ENCODE measurements at places on chromosomes 11 and 22.

GRCh38 chr22:37623075-37624016 is 14.7 kb downstream of the GGA1 start:
- no peak for DNase-seq

DNA sequence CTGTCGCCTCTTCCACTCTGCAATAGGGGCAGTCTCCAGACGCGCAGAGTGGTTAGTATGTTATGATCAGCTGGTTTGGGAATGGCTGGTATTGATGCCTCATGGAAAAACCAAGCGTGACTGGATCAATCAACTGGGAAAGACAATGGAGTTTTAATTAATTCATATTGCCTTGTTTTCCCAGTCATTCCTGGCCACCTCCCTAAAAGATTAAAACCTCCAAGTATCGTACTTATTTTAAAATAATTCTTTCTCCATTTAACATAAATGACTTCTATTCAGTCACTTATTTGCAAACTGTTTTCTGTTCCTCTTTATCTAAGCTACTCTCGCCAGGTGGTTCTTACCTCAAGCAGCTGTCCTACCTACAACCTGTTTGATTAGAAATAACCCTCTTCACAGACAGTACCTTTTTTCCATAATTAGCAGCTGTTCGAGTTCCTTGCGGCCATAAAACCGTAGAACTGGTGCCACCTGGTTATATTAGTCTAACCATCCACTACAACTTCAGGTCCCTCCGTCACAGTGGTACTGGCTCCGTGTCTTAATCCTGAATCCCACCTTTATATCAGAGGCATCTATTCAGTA is 898 bp downstream of the ZNF215 start:
- DNase-seq: no peak

GRCh38 chr11:66937193-66937733 is 20.9 kb downstream of the PC start:
- peak; percentile 40 for DNase-seq

- no peak for DNase-seq
Observed at GRCh38 chr11:129595038-129595962, 219.7 kb downstream of the BARX2 start.

DNA sequence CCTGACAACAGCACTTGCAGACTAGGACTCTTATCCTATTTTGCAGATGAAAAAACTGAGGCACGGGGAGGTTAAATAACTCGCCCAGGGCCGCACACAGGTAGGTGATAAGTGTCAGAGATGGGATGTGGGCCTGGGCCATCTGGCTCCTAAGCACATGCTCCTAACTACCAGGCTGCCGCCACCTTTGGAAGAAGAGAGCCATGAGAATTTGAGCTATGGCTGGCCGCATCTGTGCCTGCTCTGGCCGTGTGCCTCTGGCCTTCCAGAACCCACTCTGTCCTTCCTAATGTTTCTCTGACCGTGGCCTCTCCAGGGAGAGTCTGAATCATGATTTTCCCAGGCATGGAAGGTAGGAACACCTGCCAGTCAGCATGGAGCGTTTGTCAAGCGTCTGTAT is 15.3 kb upstream of the IL2RB start:
- DNase-seq: no peak

- peak; percentile 64 for DNase-seq
Observed at GRCh38 chr11:63892228-63892627, 24.7 kb downstream of the RCOR2 start.

GRCh38 chr11:17238377-17238776 is 30.6 kb upstream of the PIK3C2A start:
- DNase-seq: no peak

GRCh38 chr11:80282643-80283042 is 841.8 kb upstream of the TENM4 start:
- DNase-seq: no peak

DNA sequence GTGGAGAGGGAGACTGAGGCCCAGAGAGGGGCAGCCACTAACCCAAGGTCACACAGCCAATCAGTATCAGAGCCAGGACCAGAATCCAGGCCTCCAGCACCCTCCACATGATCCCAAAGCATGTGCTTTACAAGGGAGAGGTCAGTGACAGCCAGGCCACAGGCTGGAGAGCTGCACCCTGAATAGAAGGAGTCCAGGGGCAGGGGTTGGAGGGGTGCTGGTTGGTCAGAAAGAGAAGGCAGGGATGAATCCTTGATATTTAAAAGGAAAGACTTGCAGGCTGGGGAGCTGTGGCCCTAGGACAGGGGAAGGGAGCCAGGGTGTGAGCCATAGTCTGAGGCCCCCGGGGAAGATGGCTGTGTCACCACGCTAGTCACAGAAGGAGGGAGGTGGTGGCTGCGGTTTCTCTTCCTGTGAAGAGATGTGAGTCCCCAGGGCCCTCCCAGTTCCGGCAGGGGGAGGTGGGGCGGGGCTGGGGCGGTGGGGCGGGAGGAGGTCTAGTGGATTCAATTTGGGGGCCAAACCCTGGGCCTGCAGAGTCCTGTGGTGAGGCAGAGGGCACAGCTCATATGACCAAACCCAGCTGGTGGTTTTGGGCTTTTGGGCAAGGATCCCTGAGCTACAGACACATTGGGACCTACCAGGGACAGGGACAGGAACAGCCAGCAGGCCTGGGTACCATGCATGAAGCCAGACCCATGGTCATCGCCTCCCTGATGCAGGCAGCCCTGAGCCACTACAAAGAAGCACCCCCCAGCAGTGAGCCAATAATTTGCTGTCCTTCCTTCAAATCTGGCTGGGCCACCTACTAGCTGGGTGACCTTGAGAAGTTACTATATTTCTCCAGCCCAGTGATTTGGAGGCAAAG is 14.0 kb downstream of the RAC2 start:
- DNase-seq: peak; percentile 39

DNA sequence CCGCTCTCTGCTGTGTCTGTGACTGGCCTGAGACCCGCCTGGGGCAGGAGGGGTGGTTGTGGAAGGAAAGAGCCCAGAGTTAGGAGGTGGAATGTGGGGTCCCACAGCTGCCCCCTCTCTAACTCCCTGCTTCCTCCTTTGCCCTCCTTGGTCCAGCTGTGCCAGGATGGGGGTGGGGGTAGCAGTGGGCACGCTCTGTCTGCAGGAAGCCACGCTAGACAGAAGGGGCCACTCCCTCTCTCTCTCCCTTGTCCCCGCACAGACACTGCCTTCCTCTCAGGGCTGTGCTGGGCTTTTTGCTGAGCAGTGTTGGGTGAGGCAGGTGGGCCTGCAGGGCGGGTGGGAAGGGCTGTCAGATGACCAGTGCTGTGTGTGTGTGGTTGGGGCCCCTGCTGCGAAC is 2.0 kb upstream of the SOX10 start:
- no peak for DNase-seq

GRCh38 chr11:119087123-119087522 is 2.4 kb downstream of the HMBS start:
- no peak for DNase-seq

DNA sequence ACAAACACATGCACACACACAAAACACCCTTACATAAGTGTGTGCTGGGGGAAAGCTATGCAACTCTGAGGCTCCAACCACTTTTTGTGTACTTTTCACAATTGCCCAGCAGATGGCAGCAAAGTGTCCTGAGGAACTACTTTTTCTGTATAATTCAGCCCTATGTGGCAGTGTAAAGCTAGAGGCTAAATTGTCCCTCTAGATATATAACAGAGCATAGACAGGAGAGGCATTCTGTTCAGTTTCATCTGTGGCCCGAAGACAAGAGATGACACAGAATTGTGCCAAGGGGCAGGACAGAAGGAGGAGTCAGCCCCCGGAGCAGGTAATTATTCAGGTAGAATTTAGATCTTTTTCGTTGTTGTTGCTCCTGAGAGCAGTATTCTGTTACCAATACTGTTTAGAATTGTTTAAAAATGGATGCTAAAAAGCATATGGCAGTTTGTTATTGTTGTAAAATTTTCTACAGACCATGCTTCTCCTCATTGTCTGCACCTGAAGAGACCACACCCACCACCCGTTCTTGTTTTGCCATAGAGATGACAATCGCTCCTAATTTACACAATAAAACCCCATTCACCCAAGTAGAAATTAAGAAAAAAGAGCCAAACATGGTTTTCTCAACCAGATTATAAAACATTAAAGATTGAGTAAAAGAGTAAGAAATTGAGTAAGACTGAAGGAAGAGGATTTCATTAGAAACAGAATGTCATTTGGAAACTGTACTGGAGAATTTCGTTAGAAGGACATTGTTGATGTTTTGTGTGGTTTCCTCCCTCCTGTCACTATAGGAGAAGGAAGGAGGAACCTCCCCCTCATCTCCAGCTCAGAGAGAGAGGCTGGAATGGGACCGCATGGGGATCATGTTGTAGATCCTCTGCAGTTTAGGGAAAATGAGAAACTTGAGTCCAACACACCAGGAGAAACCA is 14.5 kb upstream of the MS4A7 start:
- DNase-seq: peak; percentile 34

- DNase-seq: no peak
Observed at GRCh38 chr11:118663902-118664301, 15.5 kb downstream of the TREH start.

DNA sequence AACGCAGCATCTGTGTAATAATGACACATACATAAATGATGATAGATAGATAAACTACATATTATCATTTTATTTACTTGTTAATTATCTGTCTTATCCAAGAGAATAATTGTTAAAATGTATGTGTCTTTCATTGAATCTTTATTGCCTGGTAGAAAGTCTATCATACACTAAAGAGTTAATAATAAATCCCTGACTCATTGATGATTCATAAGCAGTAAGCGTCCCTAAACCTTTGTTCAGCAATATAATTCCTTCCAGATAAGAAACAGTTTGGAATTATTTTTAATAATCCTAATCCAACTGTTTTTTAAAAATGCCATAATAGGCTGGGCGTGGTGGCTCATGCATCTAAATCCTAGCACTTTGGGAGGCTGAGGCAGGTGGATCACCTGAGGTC is 655.6 kb upstream of the CNTN5 start:
- no peak for DNase-seq

DNA sequence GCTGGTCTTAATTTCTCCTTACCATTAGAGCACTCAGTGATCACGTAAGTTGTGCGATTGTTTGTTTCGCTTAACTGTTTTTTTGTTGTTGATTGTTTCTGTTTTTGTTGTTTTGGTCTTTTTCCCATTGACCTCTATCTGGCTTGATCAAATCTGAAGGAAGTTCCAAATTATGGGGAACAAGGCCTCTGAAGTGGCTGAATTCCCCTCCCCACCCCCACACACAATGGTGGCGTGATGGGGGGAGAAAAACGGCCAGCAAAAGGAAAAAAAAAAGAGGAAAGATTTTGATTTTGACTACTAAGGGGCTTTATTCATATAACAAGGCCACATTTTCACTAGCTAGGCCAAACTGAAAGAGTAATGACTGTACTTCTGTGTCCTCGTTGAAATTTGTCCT is 53.6 kb downstream of the OSBPL5 start:
- DNase-seq: no peak

DNA sequence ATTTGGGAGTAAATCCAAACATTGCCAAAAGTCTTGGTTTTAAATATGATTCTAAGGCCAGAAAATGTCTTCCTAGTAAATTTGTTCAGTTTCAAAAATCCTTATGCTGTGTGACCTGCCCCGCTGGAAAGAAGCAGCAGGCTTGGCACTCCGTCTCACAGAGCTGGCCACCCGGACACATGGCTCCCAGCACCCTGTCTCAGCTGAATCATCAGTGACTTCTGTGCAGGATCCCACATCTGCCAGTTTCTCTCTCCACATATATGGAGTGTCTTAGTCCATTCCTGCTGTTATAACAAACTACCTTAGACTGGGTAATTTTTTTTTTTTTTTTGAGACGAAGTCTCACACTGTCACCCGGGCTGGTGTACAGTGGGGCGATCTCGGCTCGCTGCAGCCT is 356.7 kb downstream of the TBC1D22A start:
- no peak for DNase-seq

DNA sequence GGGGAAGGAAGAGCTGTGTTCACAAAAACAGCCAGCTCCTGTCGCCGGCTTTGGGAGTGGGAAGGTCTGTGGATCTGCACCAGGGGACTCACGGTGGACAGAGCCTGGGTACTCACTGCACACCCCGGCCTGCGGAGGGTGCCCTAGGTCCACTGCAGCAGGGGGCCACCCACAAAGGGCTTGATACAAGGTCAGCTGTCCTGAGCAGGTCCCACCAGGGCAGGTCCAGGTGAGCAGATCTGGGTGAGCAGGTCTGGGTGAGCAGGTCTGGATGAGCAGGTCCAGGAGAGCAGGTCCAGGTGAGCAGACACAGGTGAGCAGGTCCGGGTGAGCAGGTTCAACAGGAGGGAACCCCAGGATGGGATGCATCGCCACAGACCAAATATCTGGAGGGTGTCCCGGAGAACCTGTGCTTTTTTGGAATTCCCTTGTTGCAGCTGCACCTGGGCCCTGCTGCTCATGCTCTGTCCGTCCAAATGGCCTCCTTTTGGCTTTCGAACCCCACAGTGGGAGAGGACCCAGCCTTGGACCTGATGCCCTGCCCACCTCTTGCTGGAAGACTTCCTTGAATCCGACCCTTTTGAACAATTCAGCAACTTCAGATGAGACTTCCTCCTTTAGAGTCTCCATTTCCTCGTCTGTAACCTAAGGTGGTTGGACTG is 485.3 kb downstream of the TBC1D22A start:
- DNase-seq: no peak

- DNase-seq: no peak
Observed at GRCh38 chr11:7949934-7950333, 8.4 kb upstream of the OR10A3 start.

- DNase-seq: peak; percentile 58
Observed at GRCh38 chr11:28965819-28966218, 857.6 kb downstream of the METTL15 start.

- peak; percentile 51 for DNase-seq
Observed at GRCh38 chr11:76074148-76075095, 131.9 kb downstream of the WNT11 start.

- no peak for DNase-seq
Observed at GRCh38 chr11:19595499-19595839, 117.2 kb upstream of the NAV2 start.

GRCh38 chr11:46044601-46045000 is 76.7 kb downstream of the PHF21A start:
- no peak for DNase-seq

DNA sequence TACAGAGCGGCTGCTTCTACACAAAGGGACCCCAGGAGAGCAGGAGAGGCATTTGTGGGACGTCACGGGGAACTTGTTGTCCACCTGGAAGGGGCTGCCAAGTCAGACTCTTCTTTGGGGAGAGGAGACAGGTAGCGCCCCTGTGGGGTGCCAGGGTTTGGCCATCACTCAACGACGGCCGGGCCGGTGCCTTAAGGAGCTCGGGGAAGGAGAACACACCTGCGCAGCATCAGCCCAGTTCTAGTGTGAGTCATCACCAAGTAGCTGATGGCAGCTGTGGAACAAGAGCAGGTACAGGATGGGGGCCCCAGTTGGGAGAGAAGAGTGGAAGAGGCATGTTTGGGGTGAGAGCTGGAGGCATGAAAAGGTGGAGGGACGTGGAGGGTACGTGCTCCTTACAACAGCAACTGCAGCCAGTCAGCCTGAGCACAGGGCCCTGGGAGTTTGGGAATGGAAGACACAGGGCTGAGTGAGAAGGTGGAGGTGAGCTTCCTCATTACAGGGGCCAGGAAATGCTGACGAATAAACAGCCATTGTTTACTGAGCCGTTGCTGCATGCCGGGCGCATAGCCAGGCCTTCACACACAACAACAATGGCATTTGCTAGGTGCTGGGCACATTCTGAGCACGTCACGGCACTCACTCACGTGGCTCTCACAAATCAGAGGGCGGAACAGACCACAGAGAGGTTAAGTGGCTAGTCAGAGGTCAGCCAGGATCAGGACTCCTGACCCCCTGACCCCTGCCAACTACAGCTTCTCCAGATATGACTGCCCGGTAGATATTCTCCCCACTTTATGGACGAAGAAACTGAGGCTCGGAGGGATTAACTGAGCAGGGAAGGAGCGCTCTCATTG is 29.1 kb upstream of the TP53I11 start:
- no peak for DNase-seq

GRCh38 chr11:7253800-7254199 is 2.1 kb downstream of the SYT9 start:
- DNase-seq: no peak

GRCh38 chr11:92752122-92752521 is 217.3 kb upstream of the MTNR1B start:
- no peak for DNase-seq
